NCI-H1436 (cell line): ENCODE measurements at places on chromosomes 5 and 9.
A peak's percentile ranks its signal among the peaks of the same experiment; 100 is the strongest.

DNA sequence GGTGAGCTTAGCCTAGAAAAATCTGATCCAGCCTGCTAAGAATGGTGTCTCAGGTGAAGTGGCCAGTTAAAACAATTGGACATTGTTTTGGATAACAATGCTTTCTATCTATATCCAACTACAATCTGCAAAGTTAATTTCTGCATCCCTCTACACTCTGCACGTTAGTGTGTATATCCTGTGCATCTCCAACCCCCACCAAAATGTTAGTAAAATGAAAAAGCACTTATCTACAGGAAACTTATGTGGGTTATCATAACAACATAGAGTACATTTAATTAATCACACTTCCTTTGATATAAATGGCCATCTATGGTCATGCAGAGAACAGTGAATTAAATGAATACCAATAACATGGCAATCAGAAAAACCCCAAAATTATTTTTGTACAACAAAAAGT lies 158.7 kb downstream of the NFIB start:
- DNase-seq, result no peak

- peak; percentile 46 for DNase-seq
Observed at GRCh38 chr5:72109625-72110024, 2.4 kb downstream of the MAP1B start.

GRCh38 chr5:171422495-171422894 lies 3.0 kb downstream of the FGF18 start:
- DNase-seq, result no peak

- DNase-seq, result no peak
Observed at GRCh38 chr9:27340961-27341511, 44.1 kb upstream of the EQTN start.

DNA sequence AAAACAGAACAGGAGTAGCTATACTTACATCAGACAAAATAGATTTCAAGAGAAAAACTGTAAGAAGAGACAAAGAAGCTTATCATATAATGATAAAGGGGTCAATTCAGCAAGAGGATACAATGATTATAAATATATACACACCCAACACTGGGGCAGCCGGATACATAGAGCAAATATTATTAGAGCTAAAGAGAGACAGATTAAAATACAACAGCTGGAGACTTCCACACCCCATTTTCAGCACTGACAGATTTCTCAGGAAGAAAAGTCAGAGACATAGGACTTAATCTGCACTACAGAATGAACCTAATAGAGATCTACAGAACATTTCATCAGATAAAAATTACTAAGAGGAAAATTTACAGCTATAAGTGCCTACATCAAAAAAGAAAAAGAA lies 35.7 kb downstream of the OXCT1 start:
- no peak for DNase-seq

GRCh38 chr5:27818888-27819287 lies 780.5 kb upstream of the CDH9 start:
- no peak for DNase-seq

DNA sequence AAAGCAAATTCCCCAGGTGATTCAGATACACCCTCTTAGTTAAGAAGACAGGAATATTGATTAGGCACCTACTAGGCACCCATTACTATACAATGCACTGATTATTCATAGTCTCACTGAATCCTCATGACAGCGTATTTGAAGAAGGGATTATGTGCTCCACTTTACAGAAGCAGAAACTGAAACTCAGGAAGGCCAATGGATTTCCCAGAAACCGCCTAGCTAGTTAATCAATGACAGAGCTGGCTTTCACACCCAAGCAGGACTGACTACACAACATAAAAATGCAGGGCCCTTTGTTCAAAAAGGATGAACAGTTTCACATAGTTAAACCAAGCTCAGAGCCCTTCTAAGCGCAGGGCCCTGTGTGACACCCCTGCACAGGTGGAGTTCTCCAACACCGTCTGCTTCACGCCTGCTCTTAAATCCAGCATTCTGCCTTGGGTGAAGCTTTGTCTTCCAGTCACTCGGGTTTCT lies 117.3 kb downstream of the TTLL11 start:
- DNase-seq, result no peak

- no peak for DNase-seq
Observed at GRCh38 chr9:6805532-6805931, 47.8 kb downstream of the KDM4C start.
